ENCODE measurements at places on chromosomes 12 and 14.

GRCh38 chr12:112906712-112907414 lies at the start of gene OAS1:
Gene OAS1, plus strand, starts transcription at chr12:112906962. Its CDS starts 78 bp downstream, at chr12:112907040.
- peak; percentile 51 for DNase-seq

- no peak for DNase-seq
These were observed 52.1 kb downstream of the IRF2BPL start for GRCh38 chr14:76976240-76977005.

DNA sequence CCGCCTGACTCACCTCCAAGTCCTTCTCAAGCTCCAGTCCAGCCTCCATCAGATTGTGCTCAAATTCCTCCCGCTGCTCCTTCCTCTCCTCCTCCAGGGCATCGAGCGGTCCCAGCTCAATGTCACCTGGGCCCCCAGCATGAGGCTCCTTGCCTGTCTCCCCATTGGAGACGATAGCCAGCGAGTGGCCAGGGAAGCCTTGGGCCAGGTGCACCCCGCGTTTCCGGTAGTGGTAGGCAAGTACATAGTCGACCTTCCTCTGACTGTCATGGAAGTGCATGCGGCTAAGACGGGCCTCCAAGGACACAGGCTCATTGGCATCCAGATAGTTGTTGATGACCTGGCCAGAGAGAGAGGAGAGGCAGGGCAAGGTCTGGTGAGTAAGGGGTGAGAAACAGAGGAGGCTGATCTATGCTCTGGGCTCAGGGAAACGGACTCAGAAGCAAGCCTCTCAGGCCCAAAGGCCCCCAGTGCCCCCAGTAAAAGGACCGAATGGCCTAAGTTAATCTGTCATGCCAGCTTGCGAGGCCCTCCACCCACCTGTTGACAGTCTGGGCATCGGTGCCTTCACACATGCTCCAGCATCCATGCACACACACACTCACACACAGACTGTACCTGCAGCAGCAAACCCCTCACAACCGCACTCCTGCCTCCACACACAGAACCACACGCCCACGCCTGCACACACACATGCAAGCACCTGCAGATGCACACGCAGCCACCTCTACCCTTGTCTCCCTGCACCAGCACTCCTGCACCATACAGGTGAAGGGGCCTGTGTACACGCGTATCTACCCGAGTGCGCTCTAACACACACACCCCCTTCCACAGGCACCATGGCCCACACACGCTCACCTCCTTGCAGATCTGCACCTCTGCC lies 23.8 kb downstream of the ANO2 start:
- DNase-seq = no peak

DNA sequence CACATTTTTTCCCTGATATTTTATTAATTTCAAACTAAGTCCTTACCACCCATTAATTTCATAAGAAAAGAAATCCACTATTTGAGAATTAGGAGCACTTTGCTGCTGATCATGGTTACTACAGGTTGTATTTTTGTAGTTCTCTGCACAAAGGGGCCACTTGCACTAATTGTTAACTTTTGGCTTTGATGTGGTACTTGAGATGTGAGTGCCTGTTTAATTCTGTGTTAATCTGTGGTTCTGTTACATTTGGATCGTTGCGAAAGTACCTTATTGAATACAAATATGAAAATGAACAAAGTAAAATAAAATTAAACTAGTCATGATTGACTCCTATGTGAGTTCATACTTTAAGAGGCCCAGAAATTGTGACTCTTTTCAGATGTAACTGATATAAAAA lies 374.9 kb upstream of the RGS6 start:
- DNase-seq = no peak

DNA sequence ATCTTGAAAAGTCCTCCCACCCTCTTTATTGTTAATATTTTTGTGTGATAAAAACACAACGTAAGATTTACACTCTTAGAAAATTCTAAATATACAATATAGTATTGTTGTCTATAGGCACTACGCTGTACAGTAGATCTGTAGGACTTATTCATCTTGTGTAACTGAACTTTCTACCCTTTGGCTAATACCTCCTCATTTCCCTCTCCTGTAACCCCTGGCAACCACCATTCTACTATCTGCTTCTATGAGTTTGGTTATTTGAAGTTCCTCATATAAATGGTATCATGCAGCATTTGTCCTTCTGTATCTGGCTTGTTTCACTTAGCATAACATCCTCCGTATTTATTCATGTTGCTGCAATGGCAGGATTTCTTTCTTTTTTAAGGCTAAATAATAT lies 5.2 kb upstream of the CLEC9A start:
- DNase-seq = no peak

- peak; percentile 21 for DNase-seq
These were observed 390.3 kb downstream of the DIO2 start for GRCh38 chr14:79820866-79821535.

DNA sequence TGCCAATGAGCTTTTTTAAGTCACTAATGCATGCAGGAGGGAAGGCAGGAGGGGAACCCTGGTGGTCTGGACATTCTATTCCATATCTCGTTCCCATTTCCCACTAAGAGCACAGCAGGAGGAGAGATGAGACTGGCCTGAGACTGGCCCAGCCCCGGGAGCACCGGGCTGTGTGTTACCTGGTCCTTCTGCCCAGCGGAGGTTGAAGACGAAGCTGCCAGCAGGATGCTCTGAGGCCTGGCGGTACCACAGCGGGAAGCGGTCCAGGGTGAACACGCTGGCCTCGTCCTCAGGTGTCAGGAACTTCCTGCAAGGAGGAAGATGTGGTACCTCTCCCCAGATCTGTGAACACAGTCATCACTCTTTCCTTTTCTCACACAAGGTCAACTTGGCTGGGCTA lies 23.9 kb downstream of the LRTM2 start:
- DNase-seq = no peak

- DNase-seq = no peak
These were observed 335.1 kb downstream of the GPHN start for GRCh38 chr14:66842911-66843512.

GRCh38 chr12:6061660-6062059 lies 62.8 kb downstream of the VWF start:
- DNase-seq = no peak

DNA sequence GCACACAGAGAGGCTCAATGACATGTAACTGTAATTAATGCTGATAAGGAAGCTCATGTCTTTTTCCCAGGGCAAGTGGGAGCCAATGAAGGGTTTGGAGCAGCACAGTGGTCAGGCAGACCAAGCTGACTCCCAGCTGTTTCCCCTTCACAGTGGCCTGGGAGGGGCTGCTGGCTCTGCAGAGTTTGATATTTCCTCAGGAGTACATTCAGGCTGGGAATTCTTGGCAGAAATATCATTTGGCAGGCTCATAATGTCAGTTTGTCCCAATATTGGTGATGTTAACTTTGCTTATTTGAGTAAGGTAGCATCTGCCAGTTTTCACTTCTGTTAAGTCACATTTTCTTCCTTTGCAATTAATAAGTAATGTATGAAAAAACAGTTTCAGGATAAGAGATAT lies 247.0 kb downstream of the EMP1 start:
- no peak for DNase-seq

Data from mesendoderm (in vitro differentiated cells).